Liver (tissue), 10 donors: ENCODE measurements at places on chromosomes 12 and 14. TPM values are rescaled to one million over a fixed set of nuclear protein-coding genes. Genes with fewer than 3 reads are reported as not detected.

- no peak for DNase-seq
Measured at GRCh38 chr12:14193639-14194038, 171.8 kb upstream of the ATF7IP start.

DNA sequence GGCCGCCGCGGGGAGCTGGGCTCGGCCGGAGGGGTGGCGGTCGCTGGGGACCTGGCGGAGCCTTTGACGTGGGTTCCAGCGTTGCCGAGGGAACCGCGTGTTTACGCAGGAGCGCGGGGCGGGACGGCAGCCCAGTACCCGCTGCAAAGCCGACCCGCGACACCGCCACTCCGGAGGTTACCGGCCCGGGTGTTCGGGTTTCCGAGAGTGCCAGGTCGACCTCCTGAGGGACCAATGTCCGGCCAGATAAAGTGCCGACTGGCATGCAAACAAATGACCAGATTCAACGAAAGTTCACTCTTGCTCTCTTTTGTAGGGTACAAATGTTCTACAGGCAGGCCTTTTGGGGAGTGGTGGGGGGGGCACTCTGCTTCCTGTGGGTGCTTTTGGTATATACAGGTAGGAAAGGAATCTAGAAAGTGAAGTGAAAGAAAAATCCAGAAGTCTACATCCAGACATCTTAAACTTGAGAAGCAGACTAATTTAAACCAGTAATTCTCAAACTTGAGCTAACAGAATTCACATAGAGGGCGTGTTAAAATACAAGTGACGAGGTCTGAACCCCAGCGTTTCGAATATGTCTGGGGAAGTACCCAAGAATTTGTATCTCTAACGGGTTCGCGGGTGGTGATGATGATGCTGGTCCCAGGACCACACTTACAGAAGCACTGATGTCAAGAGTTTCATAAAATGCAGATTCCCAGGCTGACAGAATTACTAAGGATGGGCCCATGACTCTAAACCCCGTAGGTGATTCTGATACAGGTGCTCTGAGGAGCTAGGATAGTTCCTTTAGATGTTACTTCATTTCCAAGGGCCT lies at the start of gene GPR135:
GPR135 (minus strand) TSS at position 65 of the 820 bp plus-strand sequence. CDS start 154 bp downstream, outside the sequence.
- DNase-seq: no peak

MYRFL gene
- 0.19 TPM for polyA plus RNA-seq

GRCh38 chr14:50040401-50040775 lies 76.0 kb downstream of the VCPKMT start:
- no peak for DNase-seq

GALNT9 gene
- not detected for polyA plus RNA-seq

DNA sequence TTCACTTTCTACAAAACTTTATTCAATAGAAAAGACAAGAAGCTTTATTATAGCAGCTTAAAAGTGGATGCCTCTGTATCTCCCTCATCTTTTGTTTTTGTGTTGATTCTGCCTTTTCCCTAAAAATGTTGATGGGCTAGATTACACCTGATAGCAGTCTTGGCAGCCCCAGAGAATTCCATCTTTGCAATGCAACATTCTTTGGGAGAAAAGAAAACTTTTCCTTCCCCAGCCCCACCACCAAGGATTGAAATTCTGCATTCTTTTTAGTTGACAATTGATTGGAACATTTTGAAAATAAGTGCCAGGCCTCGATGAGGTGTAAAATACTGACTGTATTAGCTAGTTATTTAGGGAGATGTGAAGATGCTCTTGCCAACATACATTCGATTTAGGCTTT lies 306.8 kb upstream of the G2E3 start:
- no peak for DNase-seq

DNA sequence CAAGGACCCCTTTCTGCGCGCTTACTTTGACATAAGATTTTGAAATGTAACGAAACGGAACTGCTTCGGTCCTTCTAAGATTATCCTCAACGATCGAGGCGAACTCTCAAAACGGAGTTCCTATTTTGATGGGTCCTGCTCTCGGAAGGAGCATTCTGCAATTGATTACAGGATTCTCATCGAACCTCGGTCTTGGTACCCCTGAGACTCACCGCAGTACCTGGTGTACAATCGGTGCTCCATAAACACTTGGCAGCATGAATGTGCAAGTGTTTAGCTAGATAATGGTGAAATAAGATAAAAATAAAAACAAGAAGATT lies 530 bp upstream of the NEMF start:
- DNase-seq: no peak

DNA sequence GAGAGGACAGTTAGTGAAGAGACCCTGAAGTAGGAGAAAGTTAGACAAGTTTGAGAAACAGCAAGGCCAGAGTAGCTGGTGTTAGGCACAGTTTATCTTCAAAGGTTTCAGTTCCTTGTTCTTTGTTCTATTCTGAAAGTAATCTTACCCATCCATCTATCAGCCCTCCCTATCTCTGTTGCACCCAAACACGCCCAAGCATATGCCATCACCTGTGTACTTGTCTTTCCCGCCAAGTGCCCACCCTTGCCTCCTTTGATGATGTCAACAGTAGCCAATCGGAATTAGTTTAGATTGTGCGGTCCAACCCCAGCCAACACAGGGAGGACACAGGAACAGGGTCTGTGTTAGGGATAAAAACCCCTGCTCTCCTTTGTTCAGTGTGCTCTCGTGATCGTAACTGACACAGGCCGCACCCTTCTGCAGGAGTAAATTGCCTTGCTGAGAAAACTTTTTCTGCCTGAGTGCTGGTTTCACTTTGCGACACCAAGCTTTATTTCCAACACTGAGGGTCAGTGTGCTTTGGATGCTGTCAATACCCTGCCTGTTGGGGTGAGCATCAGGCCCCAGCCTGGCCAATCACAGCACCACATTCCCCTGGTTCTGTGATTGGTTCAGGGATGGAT lies 4.7 kb upstream of the TMEM229B start:
- no peak for DNase-seq

DNA sequence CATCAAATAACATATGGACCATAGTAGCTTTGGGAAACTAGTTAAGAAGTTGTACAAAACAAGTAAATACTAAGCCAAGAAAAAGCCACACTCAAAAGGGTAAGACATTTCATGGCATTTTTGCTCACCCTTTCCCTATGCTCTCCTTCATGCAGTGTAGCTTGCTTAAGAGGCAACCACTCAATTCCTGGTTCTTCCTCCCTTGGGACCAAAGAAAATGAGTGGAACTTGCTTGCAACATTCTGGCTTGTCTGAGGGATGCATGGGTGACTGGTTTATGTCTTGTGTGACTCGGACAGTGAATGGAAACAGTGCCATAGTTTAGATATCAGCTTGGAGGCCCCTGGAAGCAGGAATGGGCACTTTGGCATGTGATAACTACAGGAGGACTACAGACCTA lies 252.0 kb upstream of the ARID2 start:
- DNase-seq: no peak
